ENCODE measurements at places on chromosomes 5 and 9.
A peak's percentile ranks its signal among the peaks of the same experiment; 100 is the strongest.

- DNase-seq = no peak
Observed at GRCh38 chr5:159783726-159784247, 132.5 kb upstream of the ADRA1B start.

GRCh38 chr5:50441493-50441955 is 436 bp upstream of the EMB start:
- peak; percentile 46 for DNase-seq

DNA sequence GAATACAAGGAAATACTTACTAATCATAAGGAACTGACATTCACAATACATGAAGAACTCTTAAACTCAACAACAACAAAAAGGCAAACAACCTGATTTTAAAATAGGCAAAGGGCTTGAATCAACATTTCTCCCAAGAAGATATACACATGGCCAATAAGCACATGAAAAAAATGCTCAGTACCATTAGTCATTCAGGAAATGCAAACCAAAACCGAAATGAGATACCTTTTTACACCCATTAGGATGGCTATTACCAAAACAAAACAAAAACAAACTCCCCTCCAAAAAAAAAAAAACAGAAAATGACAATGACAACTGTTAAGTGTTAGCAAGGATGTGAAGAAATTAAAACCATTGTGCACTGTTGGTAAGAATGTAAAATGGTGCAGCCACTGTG is 104.1 kb upstream of the ZNF462 start:
- DNase-seq = no peak

GRCh38 chr5:109743770-109744212 is 54.1 kb downstream of the MAN2A1 start:
- no peak for DNase-seq

GRCh38 chr5:139064613-139065012 is 133.6 kb downstream of the SIL1 start:
- no peak for DNase-seq

- DNase-seq = no peak
Observed at GRCh38 chr5:135211791-135212190, 177.8 kb upstream of the PITX1 start.

DNA sequence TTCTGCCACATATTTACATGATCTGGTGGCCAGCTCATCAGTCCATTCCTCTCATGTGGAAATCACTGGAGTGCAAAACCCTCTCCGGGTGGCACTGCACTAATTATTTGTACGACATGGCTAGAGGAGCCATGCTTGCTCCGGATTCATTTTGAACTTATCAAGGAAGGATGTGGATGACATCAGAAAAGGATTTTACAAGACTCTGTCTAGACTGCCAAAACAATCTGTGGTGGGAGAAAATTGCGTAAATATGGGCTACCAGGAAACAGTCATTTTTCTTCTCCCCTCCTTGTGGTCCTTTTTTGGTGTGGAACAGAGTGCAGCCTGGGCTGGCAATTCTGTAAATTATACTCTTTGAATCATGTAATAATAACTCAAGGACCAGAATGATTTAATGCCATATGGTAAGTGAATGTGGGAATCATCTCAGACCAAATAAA is 123.4 kb upstream of the IFNE start:
- DNase-seq = no peak

DNA sequence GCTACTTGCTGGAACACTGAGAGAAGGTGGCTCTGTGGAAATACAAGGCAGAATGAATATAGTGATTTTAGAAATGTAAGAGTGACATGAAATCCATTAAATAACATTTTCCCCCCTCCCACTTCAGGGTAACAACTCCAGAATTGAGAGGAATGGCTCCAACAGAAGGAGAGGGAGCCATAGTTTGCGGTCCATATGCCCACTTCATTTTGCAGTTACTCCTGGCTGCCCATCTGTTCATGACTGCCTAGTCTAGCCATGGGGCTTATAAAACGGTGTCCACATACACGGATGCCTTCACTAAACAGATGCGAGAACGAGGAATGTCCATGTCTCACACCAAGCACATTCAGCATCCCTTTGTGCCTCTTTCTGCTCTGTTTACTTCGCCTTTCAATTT is 186.7 kb downstream of the TMEM38B start:
- DNase-seq = no peak

- DNase-seq = no peak
Observed at GRCh38 chr9:91771027-91771426, 179.0 kb downstream of the ROR2 start.

- peak; percentile 2 for DNase-seq
Observed at GRCh38 chr9:27645161-27645840, 72.0 kb upstream of the C9orf72 start.

DNA sequence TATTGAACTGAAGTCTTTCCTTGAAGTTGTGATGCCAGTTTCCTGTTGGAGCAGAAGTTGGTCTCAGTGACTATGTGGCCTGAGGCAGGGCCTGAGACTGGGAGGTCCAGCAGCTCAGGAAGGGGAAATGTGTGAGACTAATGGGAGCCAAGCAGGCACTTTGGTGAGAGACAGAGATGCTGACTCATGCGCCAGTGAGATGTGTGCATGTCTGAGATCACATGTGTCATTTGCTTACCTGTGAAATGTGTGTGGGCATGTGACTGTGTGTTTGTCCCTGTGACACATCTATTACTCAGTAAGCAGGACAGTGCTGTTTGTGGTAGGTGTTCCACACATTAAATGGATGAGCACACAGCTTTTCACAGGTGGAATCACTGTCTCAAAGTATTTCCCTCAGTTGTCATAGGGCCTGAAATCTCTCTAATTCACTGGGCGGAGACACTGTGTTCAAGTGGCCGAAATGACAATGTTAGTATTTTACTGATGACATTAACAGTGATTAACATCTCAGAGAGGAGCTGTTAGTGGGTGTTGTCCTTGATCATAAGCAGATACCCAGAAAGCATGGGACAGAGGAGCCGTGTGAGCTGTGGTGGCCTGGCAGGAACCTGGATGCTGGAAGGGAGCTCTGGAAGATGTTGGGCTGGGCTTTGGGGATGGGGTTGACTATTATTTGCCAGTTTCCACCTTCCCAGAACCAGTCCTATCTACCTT is 7.4 kb downstream of the NPR2 start:
- no peak for DNase-seq

GRCh38 chr9:20981486-20981885 is 50.0 kb downstream of the HACD4 start:
- no peak for DNase-seq

- DNase-seq = peak; percentile 50
Observed at GRCh38 chr9:114574438-114574837, 13.1 kb upstream of the ATP6V1G1 start.

DNA sequence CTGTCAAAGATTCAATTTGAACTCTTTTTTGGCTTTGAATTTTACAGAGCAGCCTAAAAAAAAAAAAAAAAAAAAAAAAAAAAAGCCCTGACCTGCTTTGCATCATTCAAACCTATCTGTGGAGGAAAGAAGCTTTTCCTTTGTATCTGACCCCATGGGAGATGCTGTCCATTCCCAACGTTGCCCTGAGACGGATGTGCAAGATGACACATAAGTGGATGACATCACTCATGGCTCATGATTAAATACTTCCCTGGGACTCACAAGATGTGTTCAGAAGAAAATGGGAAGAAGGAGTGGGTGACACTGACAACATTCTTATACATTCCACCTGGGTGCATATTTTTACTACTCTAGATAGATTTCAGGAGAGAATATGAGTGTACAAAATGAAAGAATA is 245.7 kb upstream of the ELAVL2 start:
- DNase-seq = no peak

- DNase-seq = no peak
Observed at GRCh38 chr5:34484216-34484920, 171.8 kb upstream of the RAI14 start.

DNA sequence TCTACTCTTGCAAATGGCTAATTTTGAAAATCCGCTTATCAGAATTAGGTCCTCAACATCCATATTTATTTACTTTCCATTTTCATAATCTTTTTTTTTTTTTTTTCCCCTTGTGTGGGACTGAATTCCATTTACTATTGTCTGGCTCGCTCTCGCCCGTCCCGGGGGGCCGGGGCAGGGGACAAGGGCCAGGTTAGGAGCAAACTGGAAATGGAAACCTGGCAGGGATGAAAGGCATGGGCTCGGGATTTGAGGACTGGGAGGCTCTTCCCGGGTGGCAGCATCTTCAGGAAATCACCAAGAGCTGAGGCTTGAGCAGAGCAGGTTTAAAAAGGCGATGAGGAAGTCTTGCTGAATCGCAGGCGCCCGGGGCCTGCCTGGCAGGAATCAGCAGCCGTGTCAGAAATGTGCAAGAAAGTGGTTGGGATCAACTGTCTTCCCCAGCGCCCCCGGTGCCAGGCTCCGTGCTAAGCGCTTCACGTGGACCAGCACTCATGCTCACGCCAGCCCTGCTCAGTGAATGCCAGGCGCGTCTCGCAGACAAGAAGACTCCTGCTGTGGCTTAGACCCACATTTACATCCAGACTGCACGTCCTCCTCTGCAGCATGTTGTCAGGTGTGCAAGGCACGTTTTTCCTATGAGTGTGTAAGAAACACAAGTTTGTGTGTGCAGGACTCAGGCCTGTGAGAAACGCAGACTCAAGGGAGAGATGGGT is 66.3 kb upstream of the UNC5A start:
- peak; percentile 37 for DNase-seq

DNA sequence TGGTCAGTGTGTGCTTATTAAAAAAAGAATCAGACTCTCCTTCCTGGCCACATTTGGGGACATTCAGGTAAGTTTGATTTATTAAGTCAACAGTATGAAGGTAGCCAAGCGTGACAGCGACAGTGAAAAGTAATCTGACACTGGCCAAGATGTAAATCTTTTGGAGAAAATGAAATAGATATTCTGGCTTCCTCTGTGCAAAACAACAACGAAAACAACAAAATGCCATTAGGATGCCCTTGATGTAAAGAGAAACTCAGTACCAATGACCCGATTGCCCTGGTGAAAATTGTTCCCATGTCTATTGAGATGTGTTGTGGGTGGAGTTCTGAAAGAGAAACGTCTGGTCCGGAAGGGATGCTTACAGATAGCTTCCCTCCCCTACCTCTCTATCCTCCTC is 267.8 kb downstream of the MAT2B start:
- no peak for DNase-seq

DNA sequence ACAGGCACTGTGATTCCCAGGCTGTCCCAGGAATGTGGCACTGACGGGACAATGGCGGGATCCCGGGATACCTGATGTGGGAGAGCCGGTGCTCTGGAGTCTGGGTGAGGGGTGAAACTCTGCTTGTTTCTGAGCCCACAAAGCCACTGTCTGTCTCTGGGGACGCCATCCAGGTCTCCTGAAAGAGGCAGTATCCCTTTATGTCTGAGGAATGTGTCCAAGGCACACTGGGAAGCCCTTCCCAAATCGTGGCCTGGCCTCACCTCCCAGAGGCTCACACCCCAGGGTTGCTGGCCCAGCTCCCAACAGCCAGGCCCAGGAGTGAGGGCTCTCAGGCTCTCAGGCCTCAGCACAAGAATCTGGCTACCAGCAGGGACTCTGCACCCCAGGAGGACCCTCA is 27.1 kb downstream of the ORM2 start:
- no peak for DNase-seq

DNA sequence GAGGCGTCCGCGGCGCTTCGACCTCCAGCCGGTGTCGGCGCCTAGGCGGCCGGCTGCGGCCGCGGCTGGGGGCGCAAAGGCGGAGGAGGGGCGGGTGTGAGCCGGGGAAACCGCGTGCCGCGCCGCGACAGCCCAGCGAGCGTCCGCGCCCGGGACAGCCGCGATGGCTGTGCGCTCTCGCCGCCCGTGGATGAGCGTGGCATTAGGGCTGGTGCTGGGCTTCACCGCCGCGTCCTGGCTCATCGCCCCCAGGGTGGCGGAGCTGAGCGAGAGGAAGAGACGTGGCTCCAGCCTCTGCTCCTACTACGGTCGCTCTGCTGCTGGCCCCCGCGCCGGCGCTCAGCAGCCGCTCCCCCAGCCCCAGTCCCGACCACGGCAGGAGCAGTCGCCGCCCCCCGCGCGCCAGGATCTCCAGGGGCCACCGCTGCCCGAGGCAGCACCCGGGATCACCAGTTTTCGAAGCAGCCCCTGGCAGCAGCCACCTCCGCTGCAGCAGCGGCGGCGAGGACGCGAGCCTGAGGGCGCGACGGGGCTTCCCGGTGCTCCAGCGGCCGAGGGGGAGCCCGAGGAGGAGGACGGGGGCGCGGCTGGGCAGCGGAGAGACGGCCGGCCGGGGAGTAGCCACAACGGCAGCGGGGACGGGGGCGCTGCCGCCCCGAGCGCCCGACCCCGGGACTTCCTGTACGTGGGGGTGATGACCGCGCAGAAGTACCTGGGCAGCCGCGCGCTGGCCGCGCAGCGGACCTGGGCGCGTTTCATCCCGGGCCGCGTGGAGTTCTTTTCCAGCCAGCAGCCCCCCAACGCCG is 605 bp downstream of the CHSY3 start:
- DNase-seq = no peak

DNA sequence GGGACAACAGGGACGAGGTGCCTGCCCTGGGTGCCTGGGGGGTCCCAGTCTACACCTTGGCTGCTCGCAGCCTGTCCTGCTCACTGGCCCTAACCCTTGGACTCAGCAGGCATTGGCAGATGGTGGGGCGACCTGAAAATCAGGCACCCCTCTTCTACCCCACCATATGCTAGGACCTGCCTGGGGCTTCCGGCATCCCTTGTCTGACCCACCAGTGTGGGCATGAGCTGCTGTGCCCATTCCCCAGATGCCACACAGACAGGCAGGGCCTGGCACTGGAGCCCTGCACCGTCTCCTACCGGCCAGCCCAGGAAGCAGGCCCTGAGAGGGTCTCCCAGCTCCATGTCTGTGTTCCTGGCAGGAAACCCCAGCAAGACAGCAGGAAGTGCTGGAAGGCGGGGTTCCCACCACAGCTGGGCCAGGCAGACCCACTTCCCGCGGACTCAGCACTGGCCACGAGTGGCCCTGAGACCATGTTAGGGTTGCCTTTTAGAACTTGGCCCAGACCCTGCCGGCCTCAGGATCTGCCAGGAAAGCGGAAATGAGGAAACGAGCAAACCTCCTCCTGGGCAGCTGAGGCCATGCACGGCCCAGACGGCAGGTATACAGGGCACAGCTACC is 3.1 kb downstream of the NINJ1 start:
- no peak for DNase-seq

All from Kasumi-1 (cell line).